NCI-H2107 (cell line): ENCODE measurements at places on chromosomes 13 and 19.

- DNase-seq: no peak
These were observed 8.5 kb downstream of the SIGLEC7 start for GRCh38 chr19:51150627-51151026.

GRCh38 chr13:34128661-34129060, 310.7 kb downstream of the RFC3 start:
- no peak for DNase-seq

- no peak for DNase-seq
These were observed 237.1 kb downstream of the LHFPL6 start for GRCh38 chr13:39365879-39366278.

DNA sequence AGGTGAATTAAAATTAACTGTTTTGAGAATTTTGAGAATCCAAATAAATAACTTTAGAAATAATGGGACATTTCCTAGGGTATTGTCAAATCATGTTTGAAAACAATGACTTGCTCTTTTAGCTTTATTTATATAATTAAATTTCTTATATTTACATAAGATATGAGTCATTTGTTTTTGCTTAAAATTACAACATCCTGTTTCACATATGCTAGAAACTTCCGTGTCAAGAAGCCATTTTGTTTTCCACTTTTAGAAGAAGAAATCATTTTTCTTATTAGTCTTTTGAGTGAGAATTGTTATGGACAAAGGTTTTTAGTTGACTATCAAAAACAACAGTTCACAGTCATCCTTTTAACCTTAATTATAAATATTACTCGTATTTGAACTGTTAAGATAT, 48.2 kb downstream of the DPY19L3 start:
- no peak for DNase-seq

GRCh38 chr19:13613447-13613846, 107.2 kb upstream of the CACNA1A start:
- no peak for DNase-seq

- no peak for DNase-seq
These were observed 108.6 kb upstream of the DOCK9 start for GRCh38 chr13:99086267-99087097.

DNA sequence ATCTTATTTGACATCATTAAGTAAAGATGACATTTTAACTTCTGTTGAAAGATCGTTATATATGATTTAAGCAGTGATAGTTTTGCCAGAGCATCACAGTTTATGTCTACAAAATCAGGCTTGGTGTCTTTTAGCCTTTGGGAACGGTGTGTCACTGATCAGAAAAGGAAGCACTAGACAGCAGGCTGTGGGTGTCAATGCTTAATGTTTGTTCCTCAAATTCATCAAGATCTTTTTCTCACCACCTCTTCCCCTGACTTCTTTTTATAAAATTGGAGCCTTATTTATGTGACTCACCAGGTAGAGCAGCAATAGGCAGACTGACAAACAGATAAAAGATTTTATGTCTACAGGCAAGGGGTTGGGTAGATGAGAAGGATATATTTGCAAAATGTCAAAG, 1558.5 kb downstream of the EFNB2 start:
- DNase-seq: no peak

DNA sequence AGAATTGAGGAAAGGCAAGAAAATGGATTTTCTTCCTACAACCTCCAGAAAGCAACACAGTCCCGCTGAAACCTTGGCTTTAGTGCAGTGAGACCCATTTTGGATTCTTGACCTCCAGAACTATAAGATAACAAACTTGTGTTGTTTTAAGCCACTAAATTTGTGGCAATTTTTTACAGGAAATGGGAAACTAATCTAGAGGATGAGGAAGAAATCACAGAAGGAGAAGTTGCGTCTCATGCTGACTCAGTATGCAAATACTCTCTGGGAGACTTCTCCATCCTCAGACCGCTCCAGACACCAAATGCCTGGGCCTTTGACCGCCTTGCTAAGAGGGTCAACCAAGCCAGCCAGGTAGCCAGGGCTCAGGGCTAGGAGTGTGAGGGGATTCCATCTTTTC, 13.1 kb upstream of the CEACAM16 start:
- no peak for DNase-seq

DNA sequence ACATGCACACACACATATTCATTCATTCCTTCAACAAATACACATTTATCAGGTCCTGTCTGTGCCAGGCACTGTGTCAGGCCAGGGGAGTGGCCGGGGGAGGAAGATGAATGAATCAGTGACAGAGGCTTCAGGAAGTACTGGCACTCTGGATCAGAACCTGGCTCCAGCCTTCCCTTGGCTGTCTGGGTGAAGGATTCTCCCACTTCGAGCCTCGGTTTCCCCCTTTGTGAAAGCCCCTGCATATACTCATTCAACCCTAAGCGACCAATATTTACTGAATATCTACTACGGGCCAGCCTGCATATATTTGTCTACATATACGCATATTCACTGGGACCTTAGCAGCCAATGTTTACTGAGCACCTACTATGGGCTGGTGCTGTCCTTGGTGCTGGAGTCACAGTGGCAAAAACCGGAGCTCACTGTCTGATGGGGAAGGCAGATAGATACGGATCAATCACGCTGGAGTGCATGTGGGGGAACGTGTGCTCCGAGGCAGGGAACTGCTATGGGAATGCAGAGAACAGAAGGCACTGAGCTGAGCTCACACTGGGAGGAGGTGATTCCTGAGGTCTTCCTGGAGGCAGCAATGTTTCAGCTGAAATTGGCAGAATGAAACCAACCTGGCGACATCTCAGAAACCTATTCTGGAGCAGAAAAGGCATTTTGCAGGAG, 636 bp upstream of the ZNF579 start:
- DNase-seq: no peak

- DNase-seq: no peak
These were observed 10.8 kb upstream of the RPS15 start for GRCh38 chr19:1427221-1427920.

DNA sequence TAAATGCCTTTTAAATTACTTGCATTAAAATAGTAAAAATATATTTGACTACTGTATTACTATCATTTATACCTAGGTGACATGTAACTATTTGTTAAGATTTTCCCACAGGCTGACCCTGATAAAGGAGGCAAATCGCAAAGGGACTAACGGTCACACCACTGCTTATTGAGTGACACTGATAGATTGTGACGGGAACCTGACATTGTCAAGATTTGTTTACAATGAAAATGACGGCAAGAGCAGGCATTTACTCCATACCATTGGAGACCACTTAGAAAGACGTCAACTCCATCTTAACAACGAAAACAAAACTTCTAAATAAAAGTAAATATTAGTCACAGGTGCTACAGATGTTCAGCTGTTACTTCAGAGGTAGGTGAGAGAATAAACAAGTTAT, 289.0 kb downstream of the DACH1 start:
- DNase-seq: no peak

DNA sequence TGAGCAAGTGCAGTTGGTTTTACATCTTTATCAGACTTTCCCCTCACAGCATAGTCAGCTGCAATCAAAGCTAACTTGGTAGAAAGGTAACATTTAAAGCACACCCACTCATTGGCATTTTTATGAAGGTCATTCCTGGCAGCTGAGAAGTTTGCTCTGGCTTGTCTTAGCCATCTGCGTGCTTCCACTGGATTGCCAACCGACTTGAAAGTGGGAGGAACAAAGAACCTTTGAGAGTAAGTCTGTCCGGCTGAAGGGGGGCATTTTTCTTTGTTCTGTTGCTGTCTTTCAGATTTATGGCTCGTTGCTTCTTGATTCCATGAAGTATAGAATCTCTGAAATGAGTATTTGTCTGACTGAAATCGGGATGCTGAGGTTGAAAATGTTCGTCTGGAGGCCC, 103.1 kb downstream of the SACS start:
- no peak for DNase-seq

- DNase-seq: no peak
These were observed 1.4 kb upstream of the SRRM5 start for GRCh38 chr19:43610493-43610892.
